Activated CD4-positive, alpha-beta T cell treated with anti-CD3 and anti-CD28 coated beads, Interleukin-2, amount 50 U/mL, for 1 hour (primary cell): ENCODE measurements at places on chromosomes 4 and X.

DNA sequence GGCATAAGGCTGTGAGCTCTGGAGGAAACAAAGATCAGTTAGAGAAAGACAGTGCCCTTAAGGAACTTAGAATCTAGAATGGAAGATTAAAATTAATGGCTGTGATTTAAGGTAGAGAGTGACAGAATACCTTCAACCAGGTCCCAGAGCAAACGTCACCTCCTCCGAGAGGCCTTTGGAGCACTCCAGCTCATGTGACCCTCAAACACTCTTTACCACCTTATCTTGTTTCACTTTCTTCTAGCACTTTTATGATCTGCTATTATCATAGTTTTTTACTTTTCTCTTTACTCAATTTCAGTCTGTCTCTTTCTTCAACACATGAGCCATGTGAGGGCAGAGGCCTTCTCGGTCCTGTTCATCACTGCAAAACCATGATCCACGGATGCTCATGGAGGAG is 187.0 kb downstream of the SMIM20 start:
- DNase-seq, result no peak

DNA sequence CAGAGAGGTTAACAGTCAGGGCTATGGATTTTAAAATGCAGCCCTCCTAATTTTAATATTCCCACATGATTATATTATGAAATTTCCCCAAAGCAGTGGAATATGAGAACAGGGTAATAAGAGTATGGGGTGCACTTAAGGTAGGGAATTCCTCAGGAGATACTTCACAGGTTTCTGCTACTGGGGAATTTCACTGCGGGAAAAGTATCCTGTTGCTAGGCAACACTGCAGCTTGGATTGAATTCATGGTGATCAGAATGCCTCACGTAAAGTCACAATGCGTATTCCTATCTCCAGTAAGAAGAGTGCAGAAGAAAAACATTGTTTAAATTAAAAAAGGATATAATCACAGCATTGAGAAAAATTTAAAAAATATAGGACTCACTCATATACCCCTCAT is 398.1 kb upstream of the RPS6KA3 start:
- no peak for DNase-seq

DNA sequence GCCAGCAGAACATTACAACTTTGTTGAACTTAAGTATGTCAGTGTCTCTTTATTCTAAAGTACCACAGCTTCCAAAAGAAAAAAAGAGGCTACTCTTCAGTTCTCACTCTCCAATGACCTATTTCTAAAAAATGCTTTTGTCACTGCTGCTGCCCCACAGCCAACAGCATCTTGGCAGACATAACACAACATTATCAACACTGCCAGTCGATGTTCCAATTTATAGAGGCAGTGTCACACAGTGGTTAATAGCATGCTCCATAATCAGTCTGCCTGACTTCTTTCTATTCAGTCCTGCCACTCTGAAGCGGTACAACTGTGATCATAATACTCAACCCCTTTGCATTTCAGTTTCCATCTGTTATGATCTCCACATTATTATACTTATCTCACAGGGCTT is 69.2 kb downstream of the PLS3 start:
- DNase-seq, result no peak

DNA sequence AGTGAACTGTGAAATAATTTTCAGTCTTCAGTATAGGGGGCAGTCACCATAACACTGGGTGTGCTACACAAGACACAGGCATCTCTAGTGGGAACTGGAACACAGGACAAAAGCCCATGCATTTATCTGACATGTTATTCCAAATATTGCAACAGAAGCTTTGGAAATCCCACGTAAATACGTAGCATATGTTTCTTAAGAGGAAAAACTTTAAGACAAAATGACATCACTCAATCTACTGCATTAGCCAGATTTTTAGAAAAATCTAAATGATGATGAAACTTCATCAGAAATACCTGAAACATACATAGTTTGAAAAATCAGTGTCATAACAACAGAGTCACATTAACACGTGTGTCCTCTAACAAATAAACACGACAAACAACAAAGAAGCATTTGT is 14.5 kb downstream of the SHISA3 start:
- no peak for DNase-seq

DNA sequence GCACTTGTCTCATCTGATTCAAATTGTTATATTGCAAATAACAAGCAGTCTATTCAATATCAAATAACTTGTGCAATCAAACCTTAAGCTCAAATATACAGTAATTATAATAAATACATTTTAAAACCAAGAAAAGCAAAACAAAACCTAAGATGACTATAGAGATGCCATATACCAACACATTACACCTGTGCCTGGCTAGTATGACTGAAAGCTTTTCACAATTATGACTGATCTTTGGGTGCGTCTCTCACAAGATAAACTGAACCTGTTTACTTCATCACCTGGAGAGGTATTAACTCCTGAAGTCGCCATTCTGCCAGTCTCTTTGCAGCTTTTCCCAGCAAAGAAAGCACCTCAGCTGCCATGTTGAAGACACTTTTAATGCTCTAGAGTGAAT is 41.3 kb downstream of the ACSL4 start:
- DNase-seq, result no peak
